T-cell (primary cell): ENCODE measurements at places on chromosomes 5 and 9. TPM values are rescaled to one million over a fixed set of nuclear protein-coding genes. Genes with fewer than 3 reads are reported as not detected.

DNA sequence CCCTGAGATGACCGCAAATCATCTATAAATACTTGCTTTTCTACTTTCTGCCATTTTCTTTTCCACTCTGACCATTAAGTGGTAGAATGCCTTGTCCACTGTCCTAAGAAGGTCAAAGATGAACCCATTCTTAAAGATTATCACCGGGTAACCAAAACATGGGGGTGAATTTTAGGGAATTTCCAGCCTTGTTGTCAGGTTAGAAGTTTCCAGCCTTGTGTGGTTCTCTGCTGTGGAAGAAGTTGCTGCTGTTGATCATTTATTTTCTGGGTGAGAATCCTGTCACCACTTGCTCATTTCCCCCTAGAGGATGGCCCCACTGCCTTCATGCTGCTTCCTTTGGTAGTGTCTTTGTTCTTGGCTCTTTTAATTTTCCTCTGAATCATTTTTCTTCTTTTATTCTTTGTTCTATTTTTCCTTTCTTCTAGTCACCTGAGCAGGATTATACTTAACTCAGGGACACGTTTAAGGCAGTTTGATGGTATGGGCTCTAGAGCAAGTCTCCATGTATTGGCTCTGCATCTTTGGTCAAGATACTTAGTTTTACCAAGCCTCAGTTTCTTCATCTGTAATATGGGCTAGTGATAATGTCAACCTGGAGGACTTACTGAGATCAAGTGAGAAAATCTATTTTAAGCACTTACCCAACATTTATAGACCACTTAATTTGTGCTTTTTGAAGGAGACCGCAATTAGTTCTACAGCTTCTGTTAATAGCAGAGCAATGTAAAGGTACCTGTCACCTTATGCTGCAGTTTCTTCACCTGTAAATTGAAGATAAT is 266.2 kb downstream of the ARHGAP26 start:
- no peak overlapping the region for H3K4me3 ChIP-seq
- no peak overlapping the region for H3K27ac ChIP-seq
- peaks cover 4% of the 10 kb centered on the region for H3K36me3 ChIP-seq
- H3K4me1 ChIP-seq = no peaks in the 10 kb centered on the region
- no peak for DNase-seq

- H3K36me3 ChIP-seq = peaks cover 2% of the 10 kb centered on the region
- H3K4me3 ChIP-seq = no peak overlapping the region
- H3K4me1 ChIP-seq = no peaks in the 10 kb centered on the region
- no peaks in the 10 kb centered on the region for H3K27me3 ChIP-seq
- no peak overlapping the region for H3K27ac ChIP-seq
Observed at GRCh38 chr5:176341325-176342157, 20.0 kb downstream of the KIAA1191 start.

GRCh38 chr9:119334745-119335144 is 34.5 kb downstream of the BRINP1 start:
- DNase-seq = no peak
- H3K27ac ChIP-seq = no peak overlapping the region
- H3K36me3 ChIP-seq = no peaks in the 10 kb centered on the region
- no peaks in the 10 kb centered on the region for H3K27me3 ChIP-seq
- H3K4me3 ChIP-seq = no peak overlapping the region
- H3K4me1 ChIP-seq = no peaks in the 10 kb centered on the region

DNA sequence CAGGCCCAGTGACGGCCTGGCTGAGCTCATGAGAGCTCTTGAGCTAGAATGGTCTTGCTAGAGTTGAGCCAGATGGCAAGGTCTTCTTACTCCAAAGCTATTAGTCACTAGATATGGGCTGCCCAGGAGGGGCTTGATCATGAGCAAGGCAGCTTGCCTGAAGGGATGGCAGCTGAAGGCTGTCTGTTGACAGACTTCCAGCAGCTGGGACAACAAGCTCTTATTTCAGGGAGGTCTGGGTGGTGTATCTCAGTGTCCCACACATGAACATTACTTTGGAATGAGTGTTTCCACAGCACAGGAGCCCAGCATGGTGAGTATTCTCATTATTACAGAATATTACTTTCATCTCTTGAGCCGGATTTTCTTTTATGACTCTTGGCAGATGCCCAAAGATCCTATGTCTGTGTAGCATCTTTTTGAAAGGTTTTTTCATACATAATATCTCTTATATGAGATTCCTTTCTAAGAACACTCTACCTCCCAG is 414.1 kb downstream of the ARHGEF28 start:
- H3K27ac ChIP-seq = no peak overlapping the region
- H3K36me3 ChIP-seq = no peaks in the 10 kb centered on the region
- no peak for DNase-seq
- peaks cover 3% of the 10 kb centered on the region for H3K27me3 ChIP-seq

DNA sequence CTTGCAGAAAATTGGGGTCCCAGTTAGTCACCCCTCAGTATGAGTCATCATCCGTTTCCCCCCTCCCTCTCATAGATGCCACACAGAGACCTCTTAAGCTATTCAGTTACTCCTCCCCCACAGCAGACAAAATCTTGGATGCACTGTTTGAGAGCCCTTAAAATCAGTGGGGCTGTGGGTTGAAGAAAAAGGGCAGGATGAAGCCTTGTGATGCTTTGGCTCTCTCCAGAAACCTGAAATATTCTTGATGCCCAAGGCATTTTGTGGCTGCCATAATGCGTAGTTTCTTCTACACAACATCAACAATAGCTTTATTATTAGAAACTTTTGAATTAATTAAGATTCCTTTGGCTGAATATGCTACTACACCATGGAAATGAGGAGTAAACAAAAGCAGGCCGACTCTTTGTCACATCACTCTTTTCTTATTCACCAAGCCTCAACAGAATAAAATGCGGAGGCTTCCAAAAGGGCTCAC is 133.8 kb downstream of the MRPS30 start:
- DNase-seq = no peak
- H3K27ac ChIP-seq = no peak overlapping the region
- H3K4me1 ChIP-seq = no peaks in the 10 kb centered on the region
- no peak overlapping the region for H3K4me3 ChIP-seq

The CD74 gene
- total RNA-seq = 281 TPM

- H3K27me3 ChIP-seq = peaks cover 41% of the 10 kb centered on the region
- no peak overlapping the region for H3K4me3 ChIP-seq
- DNase-seq = peak; percentile 19
Observed at GRCh38 chr9:136060671-136061371, 34.3 kb downstream of the NACC2 start.

The PRUNE2 gene
- total RNA-seq = 0.76 TPM

DNA sequence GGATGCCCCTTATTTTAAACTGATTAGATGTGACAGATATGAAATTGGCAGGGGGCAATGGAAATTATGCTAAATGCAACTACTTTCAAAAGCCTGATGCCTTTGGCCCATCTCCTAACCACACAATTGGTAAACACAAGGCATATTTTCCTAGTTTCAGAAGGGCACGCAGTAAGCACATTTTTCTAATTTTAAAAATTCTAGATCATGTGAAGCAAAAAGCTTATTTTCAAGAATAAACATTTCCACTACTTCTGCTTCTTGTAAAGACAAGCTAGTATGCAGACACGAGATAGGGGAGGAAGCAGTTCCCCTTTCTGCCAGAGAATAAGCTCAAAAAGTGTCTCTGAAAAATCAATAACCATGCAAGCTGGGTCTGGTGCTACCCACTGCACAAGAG is 67.7 kb downstream of the ABCA1 start:
- no peaks in the 10 kb centered on the region for H3K36me3 ChIP-seq
- no peak overlapping the region for H3K4me3 ChIP-seq
- no peak overlapping the region for H3K27ac ChIP-seq
- no peaks in the 10 kb centered on the region for H3K4me1 ChIP-seq
- no peak for DNase-seq

GRCh38 chr9:107118863-107119624 is 164.0 kb upstream of the RAD23B start:
- no peak overlapping the region for H3K27ac ChIP-seq
- H3K4me3 ChIP-seq = no peak overlapping the region
- H3K27me3 ChIP-seq = no peaks in the 10 kb centered on the region
- H3K36me3 ChIP-seq = no peaks in the 10 kb centered on the region
- no peaks in the 10 kb centered on the region for H3K4me1 ChIP-seq

GRCh38 chr5:41921874-41922273 is 3.2 kb upstream of the FBXO4 start:
- DNase-seq = no peak
- H3K4me3 ChIP-seq = no peak overlapping the region
- H3K36me3 ChIP-seq = peaks cover 38% of the 10 kb centered on the region

GRCh38 chr5:16454686-16455085 is 10.9 kb downstream of the ZNF622 start:
- no peaks in the 10 kb centered on the region for H3K27me3 ChIP-seq
- DNase-seq = no peak
- peaks cover 8% of the 10 kb centered on the region for H3K4me1 ChIP-seq

- H3K4me1 ChIP-seq = no peaks in the 10 kb centered on the region
- no peaks in the 10 kb centered on the region for H3K27me3 ChIP-seq
- H3K36me3 ChIP-seq = peaks cover 3% of the 10 kb centered on the region
- DNase-seq = no peak
- H3K27ac ChIP-seq = no peak overlapping the region
Observed at GRCh38 chr5:172881691-172882370, 47.8 kb downstream of the ERGIC1 start.

DNA sequence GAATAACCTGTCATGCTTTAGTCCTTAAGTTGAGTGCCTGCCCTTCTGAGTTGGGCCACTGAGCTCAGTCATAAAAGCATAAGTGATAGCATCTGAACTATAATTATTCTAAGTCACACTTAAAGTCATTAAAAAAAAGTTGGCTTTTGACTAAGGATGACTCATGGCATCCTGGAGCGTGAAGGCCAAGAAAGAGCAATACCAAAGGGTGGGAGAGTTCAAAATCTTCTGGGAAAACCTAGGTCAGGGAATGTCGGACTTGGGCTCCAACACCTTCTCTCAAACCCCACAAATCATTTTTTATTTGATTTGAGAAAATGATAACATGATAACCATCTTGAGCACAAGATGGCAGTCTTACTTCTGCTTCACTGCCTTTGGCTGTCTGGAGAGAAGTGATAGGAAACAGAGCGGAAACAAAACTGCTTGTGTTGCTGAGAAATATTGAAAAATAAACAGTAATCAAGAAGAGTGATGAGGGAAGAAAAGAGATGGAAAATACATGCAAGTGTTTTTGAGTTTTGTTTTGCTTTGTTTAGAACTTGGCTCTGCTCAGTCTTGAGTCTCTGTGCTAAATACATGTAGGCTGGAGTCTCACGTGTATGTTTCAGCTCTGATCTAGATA is 16.9 kb upstream of the NTRK2 start:
- no peaks in the 10 kb centered on the region for H3K4me1 ChIP-seq
- H3K36me3 ChIP-seq = no peaks in the 10 kb centered on the region
- H3K4me3 ChIP-seq = no peak overlapping the region
- H3K27me3 ChIP-seq = no peaks in the 10 kb centered on the region
- H3K27ac ChIP-seq = no peak overlapping the region

- no peaks in the 10 kb centered on the region for H3K36me3 ChIP-seq
- no peak overlapping the region for H3K27ac ChIP-seq
Observed at GRCh38 chr5:163564321-163564938, 59.0 kb downstream of the MAT2B start.

DNA sequence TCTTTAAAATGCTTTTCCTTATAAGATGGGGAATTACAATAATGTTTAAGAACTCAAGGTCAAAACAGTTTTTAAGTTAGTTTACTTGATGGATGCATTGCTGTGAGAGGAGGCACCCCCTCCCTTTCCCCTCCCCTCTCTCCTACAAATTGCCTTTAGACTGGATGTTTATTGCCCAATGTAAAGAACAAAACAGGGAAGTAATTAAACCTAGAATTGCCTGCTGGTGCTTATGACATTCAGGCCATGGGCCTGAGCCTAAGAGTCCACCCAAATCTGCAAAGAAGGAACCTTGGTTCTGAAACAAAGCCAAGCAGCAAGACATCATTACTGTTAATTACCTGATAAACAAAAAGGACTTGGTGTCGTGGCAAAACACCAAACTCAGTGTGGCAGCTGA is 630.3 kb downstream of the ISL1 start:
- H3K4me1 ChIP-seq = no peaks in the 10 kb centered on the region
- no peaks in the 10 kb centered on the region for H3K27me3 ChIP-seq
- H3K27ac ChIP-seq = no peak overlapping the region

GRCh38 chr9:72856972-72857623 is 95.8 kb downstream of the ALDH1A1 start:
- H3K4me3 ChIP-seq = no peak overlapping the region
- H3K27ac ChIP-seq = no peak overlapping the region
- no peaks in the 10 kb centered on the region for H3K4me1 ChIP-seq
- H3K27me3 ChIP-seq = no peaks in the 10 kb centered on the region
- no peaks in the 10 kb centered on the region for H3K36me3 ChIP-seq

DNA sequence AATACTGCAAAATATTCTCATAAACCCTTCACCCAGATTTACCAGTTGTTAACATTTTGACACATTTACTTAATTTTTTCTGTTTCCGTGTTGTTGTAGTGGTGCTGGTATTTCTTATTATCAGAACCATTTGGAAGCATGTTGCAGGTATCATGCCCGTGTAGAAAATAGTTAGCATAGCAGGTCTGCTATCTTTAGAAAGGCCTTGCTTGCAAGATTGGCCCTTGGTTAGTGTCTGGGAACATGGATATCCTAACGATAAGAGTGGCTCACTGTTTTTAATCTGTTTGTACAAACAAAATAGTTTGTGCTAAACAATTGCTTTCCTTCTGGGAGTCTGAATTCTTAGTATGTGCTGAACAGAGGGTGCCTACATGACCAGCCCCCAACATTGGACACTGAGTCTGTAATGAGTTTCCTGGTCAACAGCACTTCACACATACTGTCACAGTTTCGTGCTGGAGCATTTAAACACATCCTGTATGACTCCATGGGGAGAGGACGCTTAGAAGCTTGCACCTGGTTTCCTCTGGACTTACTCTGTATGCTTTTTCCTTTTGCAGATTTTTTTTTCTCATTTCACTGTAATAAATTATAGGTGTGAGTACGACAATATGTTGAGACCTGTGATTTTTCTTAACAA is 66.9 kb downstream of the MAN2A1 start:
- H3K4me1 ChIP-seq = no peaks in the 10 kb centered on the region
- no peak for DNase-seq
- H3K27me3 ChIP-seq = no peaks in the 10 kb centered on the region
- no peak overlapping the region for H3K27ac ChIP-seq
- peaks cover 11% of the 10 kb centered on the region for H3K36me3 ChIP-seq

GRCh38 chr5:113652161-113652560 is 138.7 kb downstream of the YTHDC2 start:
- H3K36me3 ChIP-seq = no peaks in the 10 kb centered on the region
- H3K27ac ChIP-seq = no peak overlapping the region
- DNase-seq = no peak
- H3K4me1 ChIP-seq = no peaks in the 10 kb centered on the region
- no peaks in the 10 kb centered on the region for H3K27me3 ChIP-seq

DNA sequence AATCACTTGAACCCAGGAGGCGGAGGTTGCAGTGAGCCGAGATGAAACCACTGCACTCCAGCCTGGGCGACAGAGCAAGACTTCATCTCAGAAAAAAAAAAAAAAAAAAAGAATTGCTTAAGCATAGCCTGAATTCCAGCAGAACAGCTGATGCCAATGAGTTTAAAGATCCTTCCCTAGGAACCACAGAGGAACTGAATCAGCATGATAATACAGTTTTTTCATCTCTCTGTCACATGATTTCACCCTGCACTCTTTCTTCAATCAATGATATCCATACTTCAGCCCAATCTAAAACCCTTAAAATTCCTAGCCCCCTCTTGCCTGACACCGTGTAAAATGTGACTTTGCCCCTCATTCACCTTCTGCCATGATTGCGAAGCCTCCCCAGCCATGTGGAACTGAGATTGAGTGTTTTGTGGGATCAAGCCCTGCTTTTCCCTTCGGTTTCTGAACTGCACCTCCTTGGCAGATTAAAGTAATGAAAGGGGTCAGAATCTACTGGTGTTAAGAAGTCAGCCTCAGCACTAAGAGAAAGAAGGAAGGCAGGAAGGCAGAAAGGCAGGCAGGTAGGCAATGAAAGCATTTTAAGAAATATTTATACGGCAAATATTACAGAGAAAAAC is 20.9 kb upstream of the DMXL1 start:
- DNase-seq = no peak
- no peak overlapping the region for H3K27ac ChIP-seq
- H3K36me3 ChIP-seq = no peaks in the 10 kb centered on the region
- no peaks in the 10 kb centered on the region for H3K4me1 ChIP-seq
- no peaks in the 10 kb centered on the region for H3K27me3 ChIP-seq
